Stimulated activated CD4-positive, alpha-beta T cell treated with anti-CD3 and anti-CD28 coated beads, Interleukin-2, amount 100 ng/mL, for 48 hours (primary cell): ENCODE measurements at places on chromosomes 7 and 10.
A peak's percentile ranks its signal among the peaks of the same experiment; 100 is the strongest.

DNA sequence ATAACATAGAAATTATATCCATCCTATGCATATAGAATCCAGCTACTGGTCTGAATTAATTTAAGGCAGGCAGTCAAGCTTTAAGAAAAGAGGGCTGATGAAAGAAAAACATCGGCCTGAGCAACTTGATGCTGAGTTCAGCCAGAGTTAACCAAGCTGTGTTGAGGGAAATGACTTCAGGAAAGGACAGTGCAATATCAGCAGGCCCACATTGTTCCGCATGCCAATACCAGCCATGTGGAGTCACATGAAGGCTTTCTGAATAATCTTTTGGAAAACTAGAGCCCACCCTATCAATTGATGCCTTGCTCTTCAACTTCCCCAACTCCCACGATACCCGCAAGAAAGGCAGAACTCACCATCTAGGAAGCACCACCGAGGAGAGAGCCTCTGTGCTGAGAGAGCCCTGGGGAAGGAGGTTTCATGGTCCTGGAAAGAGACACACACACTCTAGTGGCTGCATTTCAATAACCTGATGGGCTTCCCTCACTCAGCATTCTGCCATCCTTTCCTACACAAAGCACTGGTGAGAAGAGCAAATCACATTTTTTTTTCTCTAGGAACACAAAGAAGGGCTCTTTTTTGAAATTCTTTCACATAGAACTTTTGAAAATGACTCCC is 125.8 kb upstream of the PTN start:
- DNase-seq = no peak

DNA sequence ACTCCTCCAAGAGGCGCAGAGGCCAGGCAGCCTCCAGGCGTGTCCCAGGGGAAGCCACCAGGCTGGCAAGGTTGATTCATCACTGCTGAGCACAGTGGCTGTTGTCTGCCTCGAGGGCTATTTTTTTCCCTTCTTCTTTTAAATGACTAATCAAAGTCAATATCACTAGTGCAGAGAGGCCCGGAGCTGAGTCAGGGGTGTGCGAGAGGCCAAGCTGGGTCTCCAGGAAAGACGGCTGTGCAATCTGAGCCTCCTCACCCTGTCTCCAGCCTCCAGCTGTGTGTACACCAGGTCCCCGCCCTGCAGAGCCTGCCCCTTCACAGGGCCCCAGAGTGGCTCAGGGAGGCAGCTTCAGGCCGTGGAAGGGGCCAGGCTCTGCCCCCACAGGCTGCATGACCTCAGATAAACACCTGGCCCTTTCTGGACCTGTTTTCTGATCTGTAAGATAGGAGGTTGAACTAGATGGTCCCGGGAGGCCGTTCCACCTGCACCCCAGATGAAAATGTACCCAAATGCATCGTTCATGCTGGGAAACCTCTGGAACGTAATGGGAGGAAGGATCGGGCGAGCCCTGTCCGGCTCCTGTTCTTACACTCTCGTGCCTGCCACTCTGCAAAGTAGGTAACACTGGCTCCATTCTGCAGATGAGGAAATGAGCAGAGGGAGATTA is 3.7 kb downstream of the STX1A start:
- DNase-seq = peak; percentile 62

- no peak for DNase-seq
Measured at GRCh38 chr10:97765201-97765600, 6.6 kb downstream of the SFRP5 start.

GRCh38 chr7:124780608-124781007 is 15.0 kb upstream of the GPR37 start:
- no peak for DNase-seq

- DNase-seq = no peak
Measured at GRCh38 chr10:92562424-92562823, 11.5 kb downstream of the IDE start.

DNA sequence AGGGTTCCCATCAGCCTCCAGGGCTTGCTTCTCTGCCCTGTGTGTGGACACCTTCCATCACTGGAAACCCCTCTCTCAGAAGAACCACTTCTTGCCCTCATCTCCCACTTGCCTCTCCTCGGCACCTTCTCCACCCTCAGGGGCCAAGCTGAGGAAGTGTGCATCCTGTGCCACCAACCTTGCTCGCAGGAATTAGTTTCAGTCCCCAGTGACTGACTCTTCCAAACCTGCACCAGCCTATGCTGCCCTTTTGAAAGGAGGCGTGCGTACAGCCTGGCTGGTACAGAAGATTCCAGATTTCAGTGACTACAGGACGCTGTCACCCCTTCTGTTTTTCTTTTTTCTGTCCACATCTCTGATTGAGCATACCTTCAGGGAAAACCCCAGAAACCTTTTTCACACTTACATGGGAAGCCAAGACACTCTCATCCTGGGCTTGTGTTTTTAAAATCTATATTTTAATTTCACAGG is 67.1 kb downstream of the IKZF1 start:
- no peak for DNase-seq

DNA sequence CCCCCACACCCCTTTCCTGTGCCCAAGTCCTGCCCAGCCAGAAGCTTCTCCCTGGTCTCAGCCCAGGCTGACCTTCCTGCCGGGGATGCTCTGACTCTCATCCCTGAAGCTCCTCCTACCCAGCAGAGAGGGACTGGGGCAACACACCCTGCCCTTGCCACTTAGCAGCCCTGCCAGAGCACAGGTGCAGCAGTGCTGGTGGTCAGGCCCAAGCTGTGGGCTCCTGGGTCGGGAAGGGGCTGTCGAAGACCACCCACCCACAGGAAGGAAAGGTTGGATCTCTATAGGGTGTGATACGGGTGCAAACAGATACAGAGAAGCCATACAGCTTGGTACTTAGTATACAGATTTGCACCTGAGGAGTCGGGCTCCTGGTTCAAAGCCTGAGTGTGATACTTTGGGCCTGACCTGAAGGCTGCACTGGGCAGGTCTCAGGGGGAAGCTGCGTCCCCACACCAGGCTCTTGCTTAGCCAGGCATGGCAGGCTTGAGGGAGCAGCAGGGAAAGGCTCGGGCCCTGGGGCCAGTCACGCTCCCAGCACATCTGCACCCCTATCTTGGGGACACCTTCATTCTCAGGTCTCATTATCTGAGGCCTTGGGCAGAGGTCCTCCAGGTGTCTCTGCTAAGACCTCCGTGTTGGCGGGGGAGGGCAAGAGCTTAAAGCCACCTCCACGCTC is 47.3 kb downstream of the TCERG1L start:
- DNase-seq = no peak

DNA sequence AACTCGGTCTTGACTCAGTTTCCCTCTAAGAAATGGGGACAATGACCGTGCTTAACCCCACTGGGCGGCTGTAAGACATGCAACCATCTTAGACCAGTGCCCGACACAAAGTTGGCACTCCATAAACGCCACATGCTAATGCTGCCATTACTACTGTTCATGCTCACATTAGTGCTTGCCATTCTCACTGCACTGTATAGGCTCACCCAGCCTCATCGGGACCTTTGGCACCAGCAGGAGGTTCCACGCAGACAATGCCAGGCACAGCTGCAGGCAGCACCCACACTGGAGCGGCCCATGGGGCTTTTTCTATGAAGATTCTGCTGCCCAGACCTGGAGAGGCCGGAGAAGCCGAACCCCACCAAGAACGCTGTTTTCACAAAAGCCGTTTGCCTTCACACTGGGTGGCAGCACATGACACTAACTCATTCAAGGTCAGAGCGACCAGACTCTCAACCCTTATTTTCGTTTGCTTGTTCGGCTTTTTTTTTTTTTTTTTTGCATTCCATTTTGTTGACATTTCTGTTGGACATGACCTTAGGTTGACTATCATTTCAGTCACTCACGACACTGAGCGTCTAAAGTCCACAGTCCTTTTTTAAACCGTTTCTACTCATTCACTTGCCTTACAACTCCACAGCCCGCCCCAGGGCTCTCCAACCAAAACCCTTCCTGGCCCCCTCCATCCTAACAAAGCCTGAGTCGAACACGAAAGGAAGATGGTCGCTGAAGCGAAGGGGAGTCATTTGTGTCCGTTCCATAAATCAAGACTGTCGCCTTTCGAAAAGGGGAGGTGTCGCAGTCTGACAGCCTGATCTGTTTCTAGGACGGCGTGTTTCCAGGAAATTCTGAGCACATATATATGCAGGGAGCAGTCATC is 124.4 kb upstream of the RNF32 start:
- no peak for DNase-seq
